ENCODE measurements at places on chromosomes 2 and 18. TPM values are rescaled to one million over a fixed set of nuclear protein-coding genes. Genes with fewer than 3 reads are reported as not detected.
A peak's percentile ranks its signal among the peaks of the same experiment; 100 is the strongest.

DNA sequence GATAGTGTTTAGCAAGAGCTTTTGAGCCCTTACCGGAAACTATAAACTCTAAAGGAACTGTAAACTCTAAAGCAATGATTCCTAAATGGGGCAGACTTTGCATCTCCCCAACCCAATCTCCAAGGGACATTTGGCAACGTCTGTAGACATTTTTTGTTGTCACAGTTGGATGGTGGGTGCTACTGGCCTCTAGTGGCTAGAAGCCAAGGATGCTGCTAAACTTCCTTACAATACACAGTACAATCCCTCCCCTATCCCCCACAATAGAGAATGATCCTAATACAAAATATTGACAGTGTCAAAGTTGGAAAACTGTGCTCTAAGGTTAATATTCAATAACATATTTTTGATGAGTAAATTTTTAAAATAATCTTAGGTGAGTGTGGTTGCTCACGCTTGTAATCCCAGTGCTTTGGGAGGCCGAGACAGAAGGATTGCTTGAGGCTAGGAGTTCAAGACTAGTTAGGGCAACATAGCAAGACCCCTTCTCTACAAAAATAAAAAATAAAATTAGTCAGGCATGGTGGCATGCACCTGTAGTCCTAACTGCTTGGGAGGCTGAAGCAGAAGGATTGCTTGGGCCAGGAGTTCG, 66.7 kb downstream of the PTPN4 start:
- H3K27ac ChIP-seq: no peak overlapping the region
- no peaks in the 10 kb centered on the region for H3K27me3 ChIP-seq
- H3K4me1 ChIP-seq: peaks cover 4% of the 10 kb centered on the region
- no peaks in the 10 kb centered on the region for H3K36me3 ChIP-seq

DNA sequence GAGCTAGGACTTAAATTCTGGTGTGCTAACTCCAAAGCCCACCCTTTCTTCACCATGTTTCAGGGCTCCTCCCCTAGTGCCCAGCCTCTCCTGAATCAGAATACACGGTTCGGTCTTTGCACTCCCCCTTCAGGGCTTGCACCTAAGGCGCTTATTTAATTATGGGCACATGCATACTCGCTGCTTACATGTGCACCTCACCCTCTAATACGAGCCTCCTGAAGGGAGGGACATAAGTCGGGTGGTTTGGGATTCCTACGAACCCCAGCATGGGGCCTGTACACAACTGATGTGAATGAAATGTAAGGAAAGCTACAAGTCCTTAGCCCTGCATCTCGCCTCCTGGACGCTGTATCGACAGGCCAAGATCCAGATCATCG, 435 bp downstream of the IFT172 start:
- H3K27me3 ChIP-seq: peaks cover 4% of the 10 kb centered on the region
- no peak for DNase-seq
- H3K4me3 ChIP-seq: peak overlapping the region; percentile 87
- H3K4me1 ChIP-seq: peaks cover 10% of the 10 kb centered on the region
- no peaks in the 10 kb centered on the region for H3K36me3 ChIP-seq

DNA sequence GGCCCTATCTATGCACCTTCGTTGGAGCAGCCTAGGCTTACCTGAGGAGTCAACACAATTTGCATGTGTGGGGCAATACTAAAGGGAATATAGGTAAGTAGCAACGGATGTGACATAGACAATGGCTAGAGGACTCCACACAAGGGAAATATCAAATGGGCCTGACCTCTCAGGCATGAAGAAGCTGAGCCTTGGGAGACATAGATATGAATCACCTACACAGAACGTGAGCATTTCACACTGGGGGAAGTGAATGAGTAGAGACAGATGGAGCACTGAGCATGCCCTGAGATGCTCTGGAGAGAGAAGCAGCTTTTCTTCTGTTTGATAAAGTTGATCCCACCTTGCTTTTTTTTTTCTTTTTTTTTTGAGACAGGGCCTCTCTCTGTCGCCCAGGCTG, 97.9 kb downstream of the ATL2 start:
- no peaks in the 10 kb centered on the region for H3K36me3 ChIP-seq
- no peak overlapping the region for H3K4me3 ChIP-seq
- no peak overlapping the region for H3K27ac ChIP-seq

- no peaks in the 10 kb centered on the region for H3K27me3 ChIP-seq
- H3K4me1 ChIP-seq: peaks cover 3% of the 10 kb centered on the region
Observed at GRCh38 chr2:84938194-84938879, 32.6 kb upstream of the KCMF1 start.

DNA sequence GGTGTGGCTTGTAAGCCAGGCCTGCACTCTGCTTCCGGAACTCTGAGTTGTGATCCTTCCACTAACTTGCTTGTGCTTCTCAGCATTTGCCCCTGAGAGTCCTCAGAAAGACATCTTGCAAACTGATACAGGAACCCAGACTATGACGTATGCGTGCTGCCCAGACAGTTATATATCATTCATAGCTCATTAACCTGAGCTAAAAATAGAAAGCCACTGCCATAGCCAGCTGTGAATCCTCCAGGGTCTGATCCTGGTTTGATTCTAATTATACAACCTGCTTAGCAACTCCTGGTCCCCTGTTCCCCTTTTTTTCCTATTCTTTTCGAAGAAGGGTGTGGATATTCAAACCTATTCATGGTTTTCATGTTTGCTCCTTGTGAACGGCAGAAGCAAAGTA, 63.7 kb downstream of the MARCHF4 start:
- H3K36me3 ChIP-seq: no peaks in the 10 kb centered on the region
- H3K4me1 ChIP-seq: no peaks in the 10 kb centered on the region
- DNase-seq: no peak
- no peaks in the 10 kb centered on the region for H3K27me3 ChIP-seq

DNA sequence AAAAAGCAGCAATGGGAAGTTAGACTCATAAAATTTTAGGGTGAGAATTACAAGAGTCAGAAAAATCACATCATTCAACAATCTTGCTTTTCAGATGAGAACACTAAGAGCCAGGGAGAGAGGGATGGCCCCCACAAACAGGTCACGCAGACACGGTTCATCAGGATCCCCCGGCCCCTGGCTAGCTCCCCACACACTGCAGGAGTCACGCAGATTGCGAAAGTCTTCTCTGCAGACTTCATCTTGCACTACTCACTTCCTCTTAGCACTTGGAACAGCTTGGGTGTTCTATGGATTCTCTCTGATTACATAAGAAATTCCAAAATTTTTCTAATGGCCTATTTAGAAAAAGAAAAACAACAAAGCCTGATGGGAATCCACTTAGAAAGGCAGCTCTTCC, 21.6 kb upstream of the SULT1C2 start:
- H3K4me3 ChIP-seq: no peak overlapping the region
- no peaks in the 10 kb centered on the region for H3K36me3 ChIP-seq
- H3K4me1 ChIP-seq: no peaks in the 10 kb centered on the region
- H3K27me3 ChIP-seq: no peaks in the 10 kb centered on the region
- DNase-seq: no peak

The AMER3 gene
- total RNA-seq: 0.19 TPM

Measured in H1 (cell line).